CD14-positive monocyte (primary cell): ENCODE measurements at places on chromosomes 7 and 10.

DNA sequence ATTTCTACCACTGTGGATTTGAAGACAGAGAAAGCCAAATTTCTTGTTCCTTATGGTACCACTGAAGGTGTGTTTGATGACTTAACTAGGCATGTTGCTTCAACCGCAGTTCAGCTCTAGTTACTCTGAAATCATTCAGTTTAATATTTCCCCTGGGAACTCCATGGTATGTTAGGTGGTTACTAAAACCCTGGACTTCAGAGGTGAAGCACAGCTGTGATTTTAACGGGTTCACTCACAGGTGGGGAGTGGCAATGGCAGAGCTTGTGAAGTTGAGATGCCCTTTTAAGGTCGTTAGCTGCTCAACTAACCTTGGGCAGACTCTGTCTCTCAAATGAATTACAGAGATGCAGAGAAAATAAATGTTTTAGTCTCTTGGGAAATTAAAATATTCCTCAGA is 163.6 kb upstream of the PHYHIPL start:
- H3K27me3 ChIP-seq: no peaks in the 10 kb centered on the region
- H3K36me3 ChIP-seq: no peaks in the 10 kb centered on the region
- no peaks in the 10 kb centered on the region for H3K4me1 ChIP-seq
- no peak for DNase-seq
- no peak overlapping the region for H3K27ac ChIP-seq

DNA sequence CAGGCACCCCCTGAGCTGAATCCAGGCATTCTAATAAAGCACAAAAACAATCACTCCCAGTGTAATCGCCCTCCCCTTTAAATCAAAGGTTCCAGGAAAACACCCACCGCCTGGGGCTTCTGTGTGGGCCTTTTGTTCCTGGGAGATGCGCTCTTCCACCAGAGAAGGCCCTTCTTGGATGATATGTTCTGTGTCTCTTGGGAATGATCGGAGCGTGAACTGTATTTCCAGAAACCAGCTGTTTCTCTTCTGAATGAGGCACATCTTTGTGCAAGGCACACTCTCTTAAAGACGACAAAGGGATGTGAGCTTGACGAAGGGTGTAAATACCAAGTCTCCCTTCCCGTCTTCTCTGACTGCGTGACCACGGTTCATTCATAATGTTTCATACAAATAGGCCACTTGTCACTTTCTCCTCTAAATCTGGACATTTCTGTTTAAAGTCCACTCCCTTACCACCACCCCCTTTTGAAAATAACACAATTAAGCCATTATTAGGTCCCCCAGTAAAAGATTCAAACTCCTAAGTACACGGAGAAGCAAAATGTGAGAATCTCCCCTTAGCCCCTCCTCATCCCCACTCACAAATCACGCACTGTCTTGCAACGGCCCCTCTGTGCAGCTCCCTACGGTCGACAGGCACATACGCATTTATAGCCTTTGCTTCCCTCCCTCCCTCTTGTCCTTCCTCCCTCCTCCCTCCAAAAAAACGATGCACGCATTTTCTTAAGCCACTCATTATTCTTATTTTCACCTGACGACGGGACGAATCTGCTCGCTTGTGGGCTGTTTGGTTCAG is 45.6 kb upstream of the ENO4 start:
- no peak for DNase-seq
- H3K4me3 ChIP-seq: no peak overlapping the region
- H3K36me3 ChIP-seq: no peaks in the 10 kb centered on the region
- no peaks in the 10 kb centered on the region for H3K4me1 ChIP-seq

DNA sequence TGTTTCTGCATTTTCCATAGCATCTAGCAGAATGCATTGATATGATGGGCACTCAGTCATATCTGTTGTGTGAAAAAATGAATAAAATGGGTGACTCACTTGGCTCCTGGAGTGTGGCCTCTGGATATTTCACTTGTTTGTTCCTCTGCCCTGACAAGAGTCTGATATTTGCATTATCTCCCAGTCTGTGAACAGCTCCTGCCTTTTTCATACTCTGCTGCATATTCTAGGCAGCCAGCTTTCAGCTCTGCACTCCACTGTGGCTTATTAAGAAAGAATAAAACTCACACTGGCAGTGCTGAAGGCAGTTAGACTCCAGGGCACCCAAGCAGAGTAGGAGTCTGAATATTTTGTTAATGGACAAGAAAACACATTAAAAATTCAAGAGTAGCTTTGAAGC is 623.9 kb downstream of the SORCS1 start:
- DNase-seq: no peak
- no peaks in the 10 kb centered on the region for H3K4me1 ChIP-seq
- no peak overlapping the region for H3K4me3 ChIP-seq
- H3K27me3 ChIP-seq: no peaks in the 10 kb centered on the region

- H3K4me1 ChIP-seq: no peaks in the 10 kb centered on the region
- no peaks in the 10 kb centered on the region for H3K36me3 ChIP-seq
- H3K27me3 ChIP-seq: peaks cover 2% of the 10 kb centered on the region
- H3K4me3 ChIP-seq: no peak overlapping the region
- no peak for DNase-seq
Measured at GRCh38 chr7:25424113-25424512, 195.8 kb upstream of the NPVF start.

- no peaks in the 10 kb centered on the region for H3K36me3 ChIP-seq
- no peaks in the 10 kb centered on the region for H3K4me1 ChIP-seq
- H3K4me3 ChIP-seq: no peak overlapping the region
Measured at GRCh38 chr10:118908557-118909256, 120.8 kb upstream of the NANOS1 start.

GRCh38 chr10:91880310-91880709 is 29.0 kb downstream of the FGFBP3 start:
- H3K36me3 ChIP-seq: no peaks in the 10 kb centered on the region
- H3K27ac ChIP-seq: no peak overlapping the region
- no peaks in the 10 kb centered on the region for H3K4me1 ChIP-seq
- H3K27me3 ChIP-seq: no peaks in the 10 kb centered on the region

- no peak overlapping the region for H3K4me3 ChIP-seq
- H3K36me3 ChIP-seq: no peaks in the 10 kb centered on the region
- H3K27ac ChIP-seq: no peak overlapping the region
Measured at GRCh38 chr7:13044309-13044708, 356.9 kb downstream of the ARL4A start.

DNA sequence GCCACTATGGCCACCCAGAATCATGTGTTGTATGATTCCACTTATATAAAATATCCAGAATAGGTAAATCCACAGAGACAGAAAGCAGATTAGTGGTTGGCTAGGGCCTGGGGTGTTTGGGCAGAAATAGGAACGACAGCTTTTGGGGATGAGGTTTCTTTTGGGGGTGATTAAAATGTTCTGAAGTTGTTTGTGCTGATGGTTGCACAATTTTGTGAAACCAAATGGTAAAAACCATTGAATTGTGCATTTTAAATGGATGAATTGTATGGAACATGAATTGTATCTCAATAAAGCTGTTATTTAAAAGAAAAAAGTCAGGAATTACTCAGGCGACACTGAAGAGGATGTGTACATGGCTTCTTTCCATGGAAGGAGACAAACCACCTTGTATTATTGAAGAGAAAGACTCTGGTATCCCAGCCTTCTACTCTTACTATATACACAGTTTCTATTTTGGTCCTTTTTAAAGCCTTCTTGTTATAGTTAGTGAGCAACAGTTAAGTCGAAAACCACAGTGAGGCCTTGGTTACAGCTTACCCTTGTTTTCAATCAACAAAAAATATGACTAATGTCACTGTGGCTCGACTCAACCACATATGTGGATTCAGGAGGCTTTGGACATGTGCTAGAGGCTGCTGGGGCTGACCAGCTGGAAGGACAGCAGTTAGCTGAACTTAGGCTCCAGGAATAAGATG is 57.1 kb upstream of the KMT2E start:
- no peak overlapping the region for H3K4me3 ChIP-seq
- no peaks in the 10 kb centered on the region for H3K36me3 ChIP-seq
- DNase-seq: peak; percentile 89

- H3K4me3 ChIP-seq: no peak overlapping the region
- peaks cover 43% of the 10 kb centered on the region for H3K36me3 ChIP-seq
- no peaks in the 10 kb centered on the region for H3K27me3 ChIP-seq
- H3K27ac ChIP-seq: no peak overlapping the region
- DNase-seq: no peak
Measured at GRCh38 chr7:32524631-32525030, 29.3 kb downstream of the AVL9 start.

- no peak for DNase-seq
- no peak overlapping the region for H3K4me3 ChIP-seq
- no peaks in the 10 kb centered on the region for H3K36me3 ChIP-seq
- no peaks in the 10 kb centered on the region for H3K4me1 ChIP-seq
- H3K27me3 ChIP-seq: no peaks in the 10 kb centered on the region
Measured at GRCh38 chr7:28939844-28940544, 18.1 kb downstream of the TRIL start.

GRCh38 chr7:107939573-107940489 is 48.8 kb downstream of the DLD start:
- no peaks in the 10 kb centered on the region for H3K27me3 ChIP-seq
- H3K4me1 ChIP-seq: no peaks in the 10 kb centered on the region
- H3K27ac ChIP-seq: no peak overlapping the region
- peaks cover 16% of the 10 kb centered on the region for H3K36me3 ChIP-seq

DNA sequence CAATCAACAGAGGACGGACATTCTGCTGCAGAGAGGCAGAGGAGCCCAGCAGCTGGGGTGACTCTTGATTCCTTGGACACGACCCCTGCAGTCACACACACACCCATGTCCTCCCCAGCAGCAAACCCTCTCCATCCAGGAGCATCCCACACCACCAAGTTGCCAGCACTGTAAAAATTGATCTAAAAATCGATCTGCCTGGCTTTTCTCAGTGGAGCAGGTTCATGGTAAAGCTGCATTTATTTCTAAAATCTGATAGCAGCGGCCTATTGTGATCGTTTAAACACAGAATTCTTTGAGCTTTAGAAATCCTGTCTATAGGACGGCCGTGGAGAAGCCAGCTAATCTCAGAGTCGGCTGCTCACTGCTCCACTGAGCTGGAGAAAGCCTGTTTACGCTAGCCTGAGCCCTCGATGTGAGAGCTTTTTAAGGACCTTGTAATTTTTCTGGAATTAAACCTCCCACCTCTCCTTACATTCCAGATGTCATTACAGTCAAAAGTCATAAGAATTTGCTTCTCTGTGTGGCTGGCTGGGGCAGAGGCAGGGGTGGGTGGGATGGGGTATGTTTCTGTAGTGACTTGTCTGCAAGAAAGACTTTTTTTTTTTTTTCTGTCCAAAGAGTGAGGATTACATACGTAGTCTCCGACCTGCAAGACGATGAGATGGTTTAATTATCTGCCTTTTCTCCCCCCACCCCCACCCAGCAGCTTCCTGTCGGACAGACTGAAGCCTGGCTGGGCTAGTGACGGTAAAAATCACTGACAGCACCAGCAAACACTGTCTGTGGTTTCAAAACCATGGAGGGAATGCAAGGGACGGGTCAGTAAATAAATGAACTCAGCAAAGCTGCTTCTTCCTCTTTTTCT is 31.6 kb downstream of the TRIM8 start:
- peak overlapping the region; percentile 74 for H3K4me3 ChIP-seq
- peaks cover 75% of the 10 kb centered on the region for H3K4me1 ChIP-seq
- no peaks in the 10 kb centered on the region for H3K27me3 ChIP-seq
- H3K36me3 ChIP-seq: no peaks in the 10 kb centered on the region

DNA sequence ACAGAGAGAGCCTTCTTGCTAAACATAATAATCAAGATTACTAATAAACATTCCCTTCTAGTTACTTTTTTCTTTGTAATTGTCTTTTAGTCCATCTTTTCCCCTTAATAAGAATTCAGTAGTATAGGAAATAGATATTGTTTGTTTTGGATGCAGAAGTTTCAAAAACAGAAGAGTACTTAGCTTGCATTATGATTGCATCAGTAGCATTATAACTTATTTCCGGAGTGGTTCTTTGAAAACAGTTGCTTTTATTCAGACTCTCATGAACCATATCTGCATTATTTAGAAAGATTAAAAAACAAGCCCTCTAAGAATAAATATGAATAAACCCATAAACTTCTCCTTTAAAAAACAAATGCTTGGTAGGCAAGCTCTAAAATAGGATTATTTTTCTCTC is 34.0 kb upstream of the DKK1 start:
- H3K4me1 ChIP-seq: no peaks in the 10 kb centered on the region
- H3K36me3 ChIP-seq: no peaks in the 10 kb centered on the region
- H3K4me3 ChIP-seq: no peak overlapping the region
- no peak overlapping the region for H3K27ac ChIP-seq
- no peak for DNase-seq

- H3K4me1 ChIP-seq: peaks cover 4% of the 10 kb centered on the region
- H3K36me3 ChIP-seq: no peaks in the 10 kb centered on the region
Measured at GRCh38 chr10:19947215-19947614, 131.0 kb downstream of the PLXDC2 start.

DNA sequence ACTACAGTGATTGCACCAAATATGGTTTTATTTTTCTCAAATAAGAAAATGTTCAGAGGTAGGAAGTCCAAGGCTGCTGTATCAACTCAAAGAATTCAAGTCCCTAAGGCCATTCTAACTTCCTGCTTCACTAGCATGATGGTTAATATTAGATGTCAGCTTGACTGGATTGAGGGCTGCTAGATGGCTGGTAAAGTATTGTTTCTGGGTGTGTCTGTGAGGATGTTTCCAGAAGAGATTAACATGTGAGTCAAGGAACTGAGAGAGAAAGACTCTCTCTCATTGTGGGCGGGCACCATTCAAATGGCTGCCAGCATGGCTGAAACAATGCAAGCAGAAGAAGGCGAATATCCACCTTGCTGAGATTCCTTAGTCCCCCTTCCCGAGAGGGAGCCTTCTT is 77.4 kb upstream of the NRBF2 start:
- H3K4me1 ChIP-seq: no peaks in the 10 kb centered on the region
- no peak for DNase-seq
- H3K36me3 ChIP-seq: no peaks in the 10 kb centered on the region
- no peak overlapping the region for H3K27ac ChIP-seq

DNA sequence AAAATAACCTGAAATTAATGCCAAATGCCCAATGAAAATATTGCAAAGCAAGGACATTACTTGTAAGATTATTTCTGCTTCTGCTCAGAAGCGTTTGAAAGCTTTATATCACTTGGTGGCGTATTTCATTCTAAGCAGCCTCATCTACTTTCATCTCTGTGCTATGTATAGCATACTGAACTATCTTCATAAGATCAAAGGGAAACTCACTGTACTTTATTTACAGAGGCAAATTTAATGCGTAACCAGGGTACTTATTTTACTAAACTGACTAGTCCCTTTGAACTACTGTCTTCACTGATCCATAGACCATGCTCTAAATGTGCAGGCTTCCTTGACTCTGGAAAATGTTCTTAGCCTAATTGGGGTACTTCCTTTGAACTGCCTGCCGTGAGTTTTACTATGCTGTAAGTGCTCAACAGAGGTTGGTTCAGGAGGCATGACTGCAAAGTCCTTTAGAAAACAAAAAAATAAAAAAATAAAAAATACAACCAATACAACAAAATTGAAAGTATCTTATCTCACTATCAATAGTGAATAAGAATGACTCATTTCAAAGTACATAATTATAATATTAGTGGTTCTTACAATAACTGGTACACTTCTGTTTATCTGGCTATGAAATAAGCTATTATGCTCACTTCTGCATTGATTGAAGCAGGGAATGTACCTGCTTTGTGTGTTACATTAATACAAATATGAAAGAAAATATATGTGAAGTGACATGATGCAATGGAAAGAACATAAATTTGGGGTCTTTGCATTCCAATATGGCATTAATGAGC is 41.0 kb upstream of the TSPAN12 start:
- H3K27me3 ChIP-seq: no peaks in the 10 kb centered on the region
- no peak for DNase-seq
- no peak overlapping the region for H3K4me3 ChIP-seq
- H3K4me1 ChIP-seq: no peaks in the 10 kb centered on the region
- no peak overlapping the region for H3K27ac ChIP-seq
